RWPE2 (cell line): ENCODE measurements at places on chromosomes 12 and 14.

DNA sequence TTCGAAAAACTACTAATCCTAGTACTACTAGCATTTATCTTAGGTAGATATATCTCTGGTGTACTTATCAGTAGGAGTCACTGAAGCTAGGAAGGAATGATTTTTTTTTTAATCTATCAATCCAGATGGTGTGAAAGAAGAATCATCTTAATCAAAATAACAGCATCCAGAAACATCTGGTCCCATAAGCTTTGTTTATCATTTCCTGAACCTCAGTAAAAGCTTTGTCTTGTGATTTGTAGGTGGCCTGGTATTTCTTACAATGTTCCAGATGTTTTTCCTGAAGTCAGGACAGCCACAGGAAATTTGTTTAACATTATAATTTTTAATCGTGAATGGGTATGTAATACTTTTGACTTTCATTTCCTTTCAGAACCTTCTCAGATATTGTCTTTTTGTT lies 28.0 kb upstream of the LUM start:
- no peak for DNase-seq

DNA sequence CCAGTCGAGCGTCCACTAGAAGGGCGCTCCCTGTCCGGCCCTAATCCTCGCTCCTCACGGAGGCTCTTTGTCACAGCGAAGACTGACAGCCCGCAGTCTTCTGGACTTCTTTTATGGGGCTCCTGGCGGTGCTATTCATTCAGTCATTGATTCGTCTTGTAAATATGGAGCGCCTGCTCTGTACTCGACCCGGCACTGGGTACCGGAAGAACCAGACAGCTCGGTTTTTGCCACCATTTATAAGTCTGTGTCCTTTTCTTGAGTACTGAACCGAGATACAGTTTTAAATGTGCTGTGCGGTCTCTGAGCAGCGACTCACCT lies 570 bp downstream of the DMAC2L start:
- no peak for DNase-seq

GRCh38 chr12:130568501-130568900 lies 147.6 kb downstream of the RIMBP2 start:
- DNase-seq, result no peak

DNA sequence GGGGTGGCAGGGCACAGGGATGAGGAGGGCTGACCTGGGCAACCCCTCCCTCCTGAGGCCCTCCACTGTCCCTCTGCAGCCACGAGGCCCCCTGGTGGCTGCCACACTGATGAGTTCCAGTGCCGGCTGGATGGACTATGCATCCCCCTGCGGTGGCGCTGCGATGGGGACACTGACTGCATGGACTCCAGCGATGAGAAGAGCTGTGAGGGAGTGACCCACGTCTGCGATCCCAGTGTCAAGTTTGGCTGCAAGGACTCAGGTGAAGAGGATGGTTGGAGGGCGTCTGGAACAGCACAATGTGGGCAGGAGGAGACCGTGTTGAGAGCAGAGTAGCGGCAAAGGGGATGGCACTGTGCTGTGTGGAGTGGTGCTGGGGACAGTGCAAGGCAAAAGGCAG lies 25.7 kb upstream of the LRP1-AS start:
- DNase-seq, result peak; percentile 49

DNA sequence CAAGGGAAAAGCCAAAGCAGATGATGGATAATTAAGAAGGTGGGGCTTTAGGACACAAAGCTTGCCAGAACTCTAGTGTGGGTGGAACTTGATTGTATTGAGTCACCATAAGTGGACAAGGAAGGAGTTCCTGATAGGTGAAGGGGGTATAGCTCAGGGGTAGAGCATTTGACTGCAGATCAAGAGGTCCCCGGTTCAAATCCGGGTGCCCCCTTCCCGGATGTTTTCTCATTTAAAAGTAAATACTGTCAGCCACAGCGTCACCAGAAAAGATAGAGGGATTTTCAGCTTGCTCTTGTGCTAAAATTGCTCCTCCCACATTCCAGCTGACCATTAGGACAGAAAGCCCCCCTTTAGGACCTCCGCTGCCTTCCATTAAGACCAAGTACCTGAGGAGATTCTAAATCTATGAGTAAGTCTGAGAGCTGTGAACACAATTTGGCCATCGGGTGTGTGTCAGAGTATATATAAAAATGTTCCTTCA lies 36.6 kb downstream of the DCAF4 start:
- DNase-seq, result no peak

DNA sequence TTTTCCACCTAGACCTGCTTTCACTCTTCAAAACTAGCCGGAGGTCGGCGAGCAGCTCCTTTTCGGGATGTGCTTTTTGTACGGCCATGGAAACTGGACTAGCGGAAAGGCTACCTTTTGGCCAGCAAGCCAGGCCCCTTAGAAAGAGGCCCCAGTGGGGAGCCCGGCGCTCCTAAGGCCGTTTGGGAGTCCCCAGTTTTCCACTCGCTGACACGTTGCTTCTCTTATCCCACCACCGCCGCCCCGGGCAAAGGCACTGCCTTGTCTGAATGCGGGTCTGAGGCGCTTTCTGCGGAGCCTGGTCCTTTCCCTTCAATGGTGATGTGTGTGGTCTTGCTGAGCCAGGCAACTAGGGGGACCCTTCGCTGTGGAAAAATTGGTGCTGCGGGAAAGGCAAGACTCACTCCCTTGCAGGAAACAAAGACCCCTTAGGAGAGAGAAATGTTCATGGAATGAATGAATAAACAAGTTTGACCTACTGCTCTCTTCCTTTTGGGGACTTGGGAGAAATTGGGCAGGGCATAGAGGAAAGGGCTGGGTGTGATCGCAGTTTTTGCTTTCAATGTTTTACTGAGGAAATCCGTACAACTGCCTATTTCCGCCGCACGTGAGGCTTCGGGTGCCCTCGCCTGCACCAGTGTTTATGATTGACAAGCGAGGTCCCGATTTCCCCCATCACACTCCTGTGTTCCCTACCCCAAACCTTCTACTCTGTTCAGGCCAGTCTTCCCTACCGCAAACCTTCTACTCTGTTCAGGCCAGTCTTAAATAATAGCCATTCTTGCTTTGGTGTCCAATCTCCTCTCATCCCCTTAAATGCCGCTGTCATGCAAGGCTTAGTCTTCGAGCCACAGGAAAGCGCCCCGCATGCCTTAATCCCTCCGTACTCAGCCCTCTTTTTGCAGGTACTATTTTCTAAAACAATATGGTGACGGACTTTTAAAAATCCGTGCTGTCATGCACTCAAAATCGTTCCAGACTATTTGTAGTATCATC lies 1.0 kb upstream of the SLC38A2 start:
- peak; percentile 73 for DNase-seq

- DNase-seq, result no peak
Measured at GRCh38 chr14:26199096-26199495, 398.7 kb downstream of the NOVA1 start.

- DNase-seq, result no peak
Measured at GRCh38 chr14:29168149-29168548, 401.6 kb downstream of the FOXG1 start.

DNA sequence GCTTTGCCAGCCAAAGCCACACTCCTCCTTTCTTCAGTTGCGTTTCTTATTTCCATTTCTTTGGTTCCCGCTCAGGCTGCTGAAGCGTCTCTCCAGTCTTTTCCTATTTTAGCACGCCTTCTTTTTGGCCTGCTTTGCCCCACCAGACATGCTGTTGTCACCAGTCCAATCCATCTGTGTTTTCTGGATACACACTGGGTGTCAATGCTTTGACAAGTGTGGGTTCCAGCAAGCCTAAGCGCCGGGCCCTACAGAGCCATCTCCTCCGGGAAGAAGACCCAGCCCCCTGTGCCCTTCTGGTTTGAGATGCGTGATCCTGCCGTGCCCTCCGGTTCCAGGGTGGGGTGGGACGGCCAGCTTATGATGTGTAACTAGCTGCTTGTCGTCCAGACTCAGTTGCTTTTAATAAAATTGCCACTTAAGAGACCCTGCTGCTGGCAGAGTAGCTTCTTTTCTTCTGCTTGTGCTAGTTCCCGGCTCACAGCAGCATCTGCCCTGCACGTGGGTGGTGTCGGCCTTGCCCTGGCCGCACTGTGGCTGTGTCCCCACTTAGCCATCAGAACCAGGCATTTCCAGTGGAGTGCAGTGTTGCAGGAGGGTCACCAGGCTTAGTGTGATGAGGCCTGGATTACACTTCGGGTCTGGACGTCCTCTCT lies 29.7 kb downstream of the EML1 start:
- DNase-seq, result no peak

GRCh38 chr12:42162965-42163364 lies 18.3 kb upstream of the GXYLT1 start:
- no peak for DNase-seq
